Stomach (tissue), 19 donors: ENCODE measurements at places on chromosomes 7 and 10. TPM values are rescaled to one million over a fixed set of nuclear protein-coding genes. Genes with fewer than 3 reads are reported as not detected.

- DNase-seq: no peak
Observed at GRCh38 chr10:84473136-84473535, 144.7 kb downstream of the CCSER2 start.

DNA sequence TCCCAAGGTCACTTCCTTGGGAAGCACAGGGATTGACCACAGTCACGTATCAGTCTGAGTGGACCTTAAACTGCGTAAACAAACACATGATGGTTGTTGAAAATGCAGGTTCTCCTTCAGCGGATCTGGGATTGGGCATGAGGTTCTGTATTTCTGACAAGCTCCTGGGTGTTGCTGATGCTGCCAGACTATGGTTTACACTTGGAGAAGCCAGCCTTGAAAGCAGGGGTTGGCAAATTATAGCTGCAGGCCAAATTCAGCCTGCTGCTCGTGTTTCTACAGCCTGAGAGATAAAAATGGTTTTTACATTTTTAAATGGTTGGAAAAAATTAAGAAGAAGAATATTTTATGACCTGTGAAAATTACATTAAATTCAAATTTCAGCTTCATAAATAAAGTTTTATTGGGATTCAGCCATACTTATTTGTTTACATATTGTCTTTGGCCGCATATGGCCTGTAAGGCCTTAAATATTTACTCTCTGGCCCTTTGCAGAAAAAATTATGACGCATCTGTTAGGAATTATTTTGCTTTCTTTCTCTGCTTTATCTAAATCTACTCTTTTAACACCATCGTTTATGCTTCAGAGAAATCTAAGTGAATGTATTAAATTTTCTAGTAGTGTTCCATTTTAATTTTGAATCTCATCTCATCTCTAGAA is 109.6 kb downstream of the SH2D4B start:
- DNase-seq: no peak

- no peak for DNase-seq
Observed at GRCh38 chr7:130380861-130381455, 664 bp downstream of the CPA1 start.

DNA sequence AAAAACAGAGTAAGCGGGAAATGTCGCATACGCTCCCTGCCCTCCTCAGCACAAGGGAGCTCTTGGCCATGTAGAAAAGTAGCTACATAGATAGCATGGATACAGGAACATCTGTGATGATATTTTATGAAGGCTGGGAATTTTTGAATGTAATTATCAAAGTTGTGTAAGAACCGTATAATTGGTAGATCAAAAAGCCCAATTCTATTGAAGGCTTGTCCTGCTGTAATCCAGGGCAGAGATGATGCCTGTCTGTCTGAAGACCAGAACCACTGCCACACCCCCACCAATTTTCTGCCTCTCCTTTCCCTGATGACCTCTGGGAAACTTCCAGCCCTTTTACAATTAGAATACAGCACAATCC is 51.4 kb downstream of the ZRANB1 start:
- no peak for DNase-seq

HABP2 gene
- not detected for total RNA-seq

PRSS37 gene
- total RNA-seq: not detected

- no peak for DNase-seq
Observed at GRCh38 chr7:36763132-36763816, 39.0 kb upstream of the AOAH start.
